ENCODE measurements at places on chromosomes 11 and 22. TPM values are rescaled to one million over a fixed set of nuclear protein-coding genes. Genes with fewer than 3 reads are reported as not detected.
A peak's percentile ranks its signal among the peaks of the same experiment; 100 is the strongest.

DNA sequence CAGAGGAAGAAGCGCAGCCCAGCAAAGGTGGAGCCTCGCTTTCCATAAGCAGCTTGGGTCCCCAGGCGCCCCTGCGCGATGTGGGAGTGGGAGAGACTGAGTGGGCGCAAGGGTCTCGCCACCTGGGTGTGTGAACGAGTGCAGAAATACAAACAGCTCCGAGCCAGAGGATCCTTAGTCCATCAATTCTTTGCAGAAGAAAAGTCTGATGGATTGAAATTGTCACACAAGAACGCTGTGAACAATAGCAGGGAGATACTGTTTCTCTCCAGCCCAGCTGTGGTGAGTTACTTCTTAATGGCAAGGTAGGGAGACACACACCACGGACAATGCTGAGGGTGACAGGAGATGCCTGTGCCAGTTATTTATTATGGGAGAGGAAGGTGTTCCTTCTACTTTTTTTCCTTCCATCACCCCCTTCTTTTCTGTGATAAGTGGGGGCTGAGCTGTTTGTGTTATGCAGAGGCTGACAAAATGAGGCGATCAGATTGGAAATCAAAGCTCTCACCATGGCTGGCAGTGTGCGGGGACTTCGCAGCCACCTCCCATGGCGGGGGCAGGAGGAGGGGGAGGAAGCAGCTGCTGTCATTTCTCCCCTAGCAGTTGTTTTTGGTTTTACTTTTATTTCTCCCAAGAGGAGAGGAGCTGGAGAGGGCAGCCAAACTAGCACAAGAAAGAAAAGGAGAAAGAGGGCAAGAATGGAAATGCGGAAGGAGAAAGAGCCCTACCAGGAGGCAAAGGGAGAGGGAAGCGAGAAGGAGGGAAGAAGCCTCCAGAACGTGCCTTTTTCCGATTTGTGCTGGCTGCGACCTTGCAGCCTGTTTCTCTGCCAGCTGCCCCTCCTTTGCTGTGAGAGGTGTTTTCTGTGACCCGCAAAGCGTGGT is 755.8 kb downstream of the NTM start:
- H3K4me1 ChIP-seq: no peaks in the 10 kb centered on the region
- peaks cover 6% of the 10 kb centered on the region for H3K27me3 ChIP-seq
- H3K4me3 ChIP-seq: peak overlapping the region; percentile 42
- DNase-seq: peak; percentile 18
- H3K27ac ChIP-seq: peak overlapping the region; percentile 25

DNA sequence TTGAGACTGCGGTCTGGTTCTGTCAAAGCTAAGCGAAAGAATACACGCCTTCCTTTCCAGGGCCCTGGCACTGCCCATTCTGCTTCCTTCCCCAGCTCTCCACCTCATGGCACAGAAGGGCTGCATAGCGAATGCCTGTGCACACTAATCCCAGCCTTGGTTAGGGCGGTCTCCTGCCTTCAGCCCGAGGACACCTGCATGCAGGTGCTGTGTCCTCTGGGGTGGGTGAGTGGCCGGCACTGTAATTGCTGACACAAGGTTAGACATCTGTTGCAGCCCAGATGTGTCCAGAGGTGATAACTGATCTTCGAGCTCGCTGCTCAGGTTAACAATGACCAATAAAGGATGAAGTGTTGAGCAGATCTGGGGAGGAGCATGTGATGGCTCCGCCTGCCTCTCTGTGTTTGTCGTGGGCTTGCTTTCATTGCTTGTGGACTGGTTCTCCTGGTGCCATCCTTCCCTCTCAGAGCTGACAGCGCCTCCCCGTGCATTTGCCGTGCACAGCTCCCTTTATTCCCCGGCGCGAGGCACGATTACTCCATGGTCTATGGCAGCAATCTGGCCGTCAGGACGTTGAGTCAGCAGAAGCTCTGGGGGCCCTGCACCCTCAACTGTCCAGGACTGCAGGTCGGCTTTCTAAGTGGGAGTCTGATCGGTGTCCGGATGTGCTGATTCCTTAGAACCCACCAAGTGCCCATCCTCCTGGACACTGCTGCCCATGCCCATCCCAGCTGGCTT is 1088.2 kb downstream of the BRD1 start:
- H3K4me1 ChIP-seq: no peaks in the 10 kb centered on the region
- no peaks in the 10 kb centered on the region for H3K36me3 ChIP-seq
- no peak overlapping the region for H3K27ac ChIP-seq
- peaks cover 3% of the 10 kb centered on the region for H3K27me3 ChIP-seq
- DNase-seq: no peak

DNA sequence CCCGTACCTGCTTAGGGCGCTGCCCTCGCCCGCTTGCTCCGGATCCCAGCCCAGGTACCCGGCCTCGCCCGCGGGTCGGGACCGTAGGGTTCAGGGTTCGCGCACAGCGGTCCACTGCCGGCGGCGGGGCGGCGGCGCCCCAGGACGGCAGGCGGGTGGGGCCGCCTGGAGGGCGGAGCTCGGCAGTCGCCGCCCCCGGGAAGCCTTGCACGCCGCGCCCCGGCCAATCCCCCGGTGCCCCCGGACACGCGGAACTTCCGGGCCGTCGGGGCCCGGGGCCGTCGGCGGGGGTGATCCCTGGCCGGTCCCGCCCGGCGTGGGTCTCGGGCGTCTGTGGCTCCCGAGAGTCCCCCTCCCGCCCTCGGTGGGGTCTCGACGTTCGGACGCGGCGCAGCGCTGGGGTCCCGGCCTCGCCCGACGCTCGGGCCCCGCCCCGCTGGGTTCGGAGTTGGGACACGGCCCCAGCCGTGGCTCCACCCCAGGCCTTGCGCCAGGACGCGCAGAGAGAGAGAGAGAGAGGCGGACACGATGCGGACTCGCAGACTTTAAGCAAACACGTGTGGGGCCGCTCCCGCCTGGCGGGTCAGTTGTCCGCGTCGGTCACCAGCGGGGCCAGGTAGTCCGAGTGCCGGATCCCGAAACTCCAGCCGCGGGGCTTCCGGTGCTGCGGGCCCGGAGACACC is at the start of gene TYMP:
Gene TYMP, minus strand, starts transcription at position 116 of the 683 bp plus-strand sequence. CDS start 303 bp downstream, outside the sequence.
- H3K27ac ChIP-seq: peak within 1 kb of the TSS; percentile 95
- peaks cover 44% of the 10 kb centered on the region for H3K4me1 ChIP-seq
- H3K36me3 ChIP-seq: no peaks in the 10 kb centered on the region
- peak within 1 kb of the TSS; percentile 80 for H3K4me3 ChIP-seq
- peak; percentile 84 for DNase-seq

The EMID1 gene
- total RNA-seq: 0.54 TPM

The APOBEC3G gene
- total RNA-seq: 8.0 TPM

All from heart left ventricle (tissue), 16 donors.